Uterus (tissue), 4 donors: ENCODE measurements at places on chromosomes 4 and X. TPM values are rescaled to one million over a fixed set of nuclear protein-coding genes. Genes with fewer than 3 reads are reported as not detected.

DNA sequence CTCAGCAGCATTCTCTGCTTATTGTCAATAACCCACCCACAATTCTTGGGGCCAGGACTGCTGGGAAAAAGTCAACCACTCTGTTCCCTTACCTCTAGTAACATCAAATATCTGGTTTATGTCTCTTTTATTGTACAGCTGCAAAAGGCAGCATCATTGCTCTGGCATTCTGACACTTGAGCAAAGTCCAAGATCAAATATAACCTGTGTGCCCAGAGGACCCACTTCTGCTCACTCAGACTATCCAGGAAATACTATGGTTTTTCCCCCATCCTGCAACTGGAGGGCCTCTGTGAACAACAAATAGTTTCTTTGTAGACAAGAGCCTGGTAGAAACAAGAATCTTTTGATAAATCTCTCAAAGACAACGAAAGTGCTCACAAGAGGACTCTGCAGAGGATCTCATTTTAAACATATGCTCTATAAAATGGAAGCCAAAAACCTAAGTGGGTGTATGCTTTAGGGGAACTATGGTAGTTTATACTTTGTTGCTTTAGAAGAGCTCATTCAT lies 154.7 kb downstream of the RAB28 start:
- no peak for DNase-seq

DNA sequence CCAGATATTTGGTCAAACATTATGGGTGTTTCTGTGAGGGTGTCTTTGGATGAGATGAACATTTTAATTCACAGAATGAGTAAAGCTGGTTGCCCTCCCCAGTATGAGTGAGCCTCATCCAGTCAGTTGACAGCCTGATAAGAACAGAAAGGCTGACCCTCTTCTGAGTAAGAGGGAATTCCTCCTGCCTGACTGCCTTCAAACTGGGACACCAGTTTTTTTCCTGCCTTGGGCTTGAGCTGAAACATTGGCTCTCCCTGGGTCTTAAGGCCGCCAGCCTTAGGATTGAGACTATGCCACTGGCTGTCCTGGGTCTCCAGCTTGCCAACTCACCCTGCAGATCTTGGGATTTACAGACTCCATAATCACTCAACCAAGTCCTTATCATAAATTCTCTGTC lies 14.5 kb upstream of the MAML3 start:
- DNase-seq: no peak

GRCh38 chr4:91846233-91846632 lies 457.5 kb upstream of the GRID2 start:
- DNase-seq: no peak

DNA sequence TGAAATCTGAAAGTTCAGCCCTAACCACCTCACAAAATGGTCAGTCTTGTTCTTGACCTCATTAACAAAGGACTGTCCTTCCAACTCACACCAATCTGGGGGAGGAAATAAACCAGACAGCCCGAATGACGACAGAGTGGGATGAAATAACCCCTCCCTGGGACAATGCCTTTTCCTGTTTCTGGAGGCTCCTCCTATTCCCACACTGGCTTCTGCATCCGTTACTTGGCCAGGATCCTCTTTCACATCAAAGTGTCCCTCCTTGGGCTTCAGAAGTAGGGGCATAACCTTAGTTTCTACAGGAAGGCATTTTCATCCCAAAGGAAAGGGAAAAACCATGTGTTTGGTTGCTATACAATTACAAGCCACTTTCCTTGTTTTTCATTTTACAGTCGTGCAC lies 59.8 kb upstream of the RPL34 start:
- DNase-seq: no peak

GRCh38 chrX:15797707-15798106 lies 7.4 kb downstream of the ZRSR2 start:
- no peak for DNase-seq

DNA sequence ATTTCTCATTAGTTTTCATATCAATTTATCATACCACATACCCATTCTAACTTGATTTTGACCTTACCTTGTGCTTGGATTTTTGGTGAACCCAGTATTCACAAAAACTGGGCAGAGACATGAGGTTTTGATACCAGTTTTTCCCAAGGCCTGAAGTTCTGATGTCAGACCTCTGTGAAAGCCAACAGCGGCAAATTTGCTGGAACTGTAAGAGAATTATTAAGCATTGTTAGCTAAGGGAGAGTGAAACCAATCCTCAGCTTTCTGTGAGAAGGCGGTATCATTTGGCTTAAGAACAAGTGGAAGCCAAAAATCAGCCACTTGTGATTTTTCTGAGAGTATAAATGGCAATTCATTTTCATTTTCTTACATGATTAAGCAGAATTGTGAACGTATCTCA lies 8.9 kb downstream of the HSD17B13 start:
- DNase-seq: no peak

DNA sequence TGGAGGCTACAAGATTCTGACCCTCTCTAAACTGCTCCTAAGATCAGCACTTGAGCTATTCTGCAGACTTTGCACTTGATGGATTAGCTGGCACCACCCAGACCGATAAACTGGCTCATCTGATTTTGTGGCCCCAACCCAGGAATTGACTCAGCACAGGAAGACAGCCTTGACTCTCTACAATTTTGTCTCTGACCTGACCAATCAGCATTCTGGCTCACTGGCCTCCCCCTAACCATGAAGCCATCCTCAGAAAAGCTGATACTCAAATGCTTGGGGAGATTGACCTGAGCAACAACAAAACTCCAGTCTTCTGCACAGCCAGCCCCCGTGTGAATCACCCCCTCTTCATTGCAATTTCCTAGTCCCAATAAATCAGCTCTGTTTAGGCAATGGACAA lies 195.4 kb upstream of the PPP1R2C start:
- DNase-seq: no peak

The GC gene
- total RNA-seq: not detected

The PDZD4 gene
- total RNA-seq: 12.6 TPM
